ENCODE measurements at places on chromosomes 11 and 22.

DNA sequence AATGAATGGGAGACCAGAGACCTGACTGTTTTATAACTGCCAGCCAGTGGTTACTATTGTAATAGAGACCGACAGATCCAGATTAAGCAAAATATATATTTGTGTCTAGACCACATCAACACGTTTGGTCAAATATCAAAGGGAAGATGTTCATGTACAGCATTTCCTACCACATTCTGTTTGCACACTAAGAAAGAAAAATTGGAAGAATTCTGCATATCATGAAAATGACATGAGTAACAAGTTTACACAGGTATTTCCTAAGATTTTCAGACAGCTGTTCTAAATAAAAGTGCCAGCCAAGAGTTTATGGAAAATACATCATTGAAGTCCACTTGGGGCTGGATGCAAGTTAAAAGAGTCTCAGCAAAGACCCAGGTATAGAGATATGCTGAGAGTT, 145.5 kb upstream of the ANO3 start:
- DNase-seq = no peak

DNA sequence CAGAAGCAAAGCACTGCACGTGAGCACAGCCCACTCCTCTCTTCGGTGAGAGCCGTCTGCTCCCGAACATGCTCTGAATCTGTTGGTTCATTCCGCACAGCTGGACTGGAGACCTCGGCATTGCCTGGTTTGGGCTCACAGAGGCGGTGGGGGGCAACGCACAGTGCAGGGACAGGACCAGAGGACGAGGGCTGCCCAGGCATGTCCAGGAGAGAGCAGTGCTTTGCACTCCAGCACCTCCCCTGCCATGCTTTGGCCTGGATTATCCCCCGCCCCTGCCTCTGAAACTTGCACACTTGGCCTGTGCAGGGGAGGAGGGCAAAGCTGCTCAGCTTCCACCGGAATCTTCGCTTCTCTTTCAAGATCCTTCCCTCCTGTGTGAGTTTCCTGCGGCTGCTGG, 536.5 kb downstream of the BRD1 start:
- DNase-seq = no peak

- DNase-seq = no peak
Measured at GRCh38 chr11:35825386-35825785, 118.5 kb upstream of the LDLRAD3 start.

GRCh38 chr11:115411120-115411519, 93.1 kb downstream of the CADM1 start:
- no peak for DNase-seq

GRCh38 chr22:23419171-23419570, 160.9 kb downstream of the IGLL1 start:
- DNase-seq = no peak

- no peak for DNase-seq
Measured at GRCh38 chr11:40405614-40406013, 1053.8 kb downstream of the LRRC4C start.

DNA sequence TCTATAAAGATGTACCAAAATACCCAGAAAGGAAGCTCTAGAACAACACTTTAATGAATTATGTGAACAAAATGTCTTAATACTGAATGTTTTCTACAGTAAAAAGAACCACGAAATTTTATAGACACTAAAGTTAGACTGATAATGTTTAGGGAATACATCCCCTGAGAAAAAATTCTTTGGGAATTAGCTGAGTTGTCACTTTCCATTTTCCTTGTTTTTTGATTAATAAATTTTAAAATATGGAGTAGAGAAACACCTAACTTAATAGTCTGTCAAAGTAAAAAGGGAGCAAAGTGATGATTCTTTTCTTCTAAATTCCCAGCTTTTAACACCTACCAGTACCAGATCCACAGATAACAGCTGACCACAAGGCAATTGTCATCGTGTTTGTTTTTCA, 23.1 kb upstream of the SCN3B start:
- DNase-seq = no peak

DNA sequence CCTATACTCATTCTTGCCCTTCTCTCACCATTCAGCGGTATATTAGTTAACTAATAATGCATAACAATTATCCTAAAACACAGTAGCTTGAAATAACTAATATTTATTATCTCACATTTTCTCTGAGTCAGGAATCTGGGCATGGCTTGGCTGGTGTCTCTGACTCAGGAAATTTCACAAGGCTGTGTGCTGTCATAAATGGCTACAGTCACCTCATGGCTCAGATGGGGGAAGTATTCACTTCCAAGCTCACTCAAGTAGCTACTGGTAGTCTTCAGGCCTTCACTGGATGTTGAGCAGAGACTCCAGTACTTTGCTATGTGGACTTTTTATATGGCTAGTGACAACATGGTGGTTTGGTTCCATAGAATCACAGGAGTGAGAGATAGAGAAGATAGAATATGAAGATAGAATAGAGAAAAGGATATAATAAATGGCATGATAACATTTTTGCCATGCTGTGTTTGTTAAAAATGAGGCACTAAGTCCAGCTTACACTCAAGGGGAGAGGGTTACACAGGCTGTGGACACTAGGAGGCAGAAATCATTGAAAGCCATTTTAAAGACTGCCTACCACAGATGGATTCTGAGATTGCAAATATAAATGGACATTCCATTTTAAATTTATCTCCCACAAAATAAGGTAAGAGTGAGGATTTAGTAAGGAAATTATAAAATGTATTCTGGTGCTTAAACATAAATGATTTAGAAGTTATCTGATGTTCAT, 997.8 kb upstream of the CHORDC1 start:
- DNase-seq = no peak

- DNase-seq = no peak
Measured at GRCh38 chr11:123531325-123531724, 101.3 kb downstream of the GRAMD1B start.

DNA sequence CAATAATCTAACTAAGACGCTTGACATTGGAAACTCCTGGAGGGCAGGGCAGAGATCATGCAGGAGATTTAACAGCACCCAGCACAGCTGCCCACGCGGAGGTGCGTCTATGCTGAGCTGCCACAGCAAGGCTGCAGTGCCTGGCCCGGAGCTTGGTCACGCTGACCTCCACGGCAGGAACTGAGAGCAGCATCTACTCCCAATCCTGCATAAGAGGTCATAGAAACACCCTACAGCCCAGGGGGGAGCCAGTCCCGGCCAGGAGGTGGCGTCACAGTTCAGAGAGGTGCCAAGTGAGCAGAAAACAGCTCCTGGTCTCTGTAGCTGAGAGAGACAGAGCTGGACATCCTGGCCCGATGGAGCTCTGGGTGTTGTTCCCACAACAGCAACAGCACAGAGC, 121.1 kb upstream of the TMEM45B start:
- DNase-seq = no peak

- no peak for DNase-seq
Measured at GRCh38 chr11:134355656-134356055, 23.9 kb downstream of the GLB1L2 start.

DNA sequence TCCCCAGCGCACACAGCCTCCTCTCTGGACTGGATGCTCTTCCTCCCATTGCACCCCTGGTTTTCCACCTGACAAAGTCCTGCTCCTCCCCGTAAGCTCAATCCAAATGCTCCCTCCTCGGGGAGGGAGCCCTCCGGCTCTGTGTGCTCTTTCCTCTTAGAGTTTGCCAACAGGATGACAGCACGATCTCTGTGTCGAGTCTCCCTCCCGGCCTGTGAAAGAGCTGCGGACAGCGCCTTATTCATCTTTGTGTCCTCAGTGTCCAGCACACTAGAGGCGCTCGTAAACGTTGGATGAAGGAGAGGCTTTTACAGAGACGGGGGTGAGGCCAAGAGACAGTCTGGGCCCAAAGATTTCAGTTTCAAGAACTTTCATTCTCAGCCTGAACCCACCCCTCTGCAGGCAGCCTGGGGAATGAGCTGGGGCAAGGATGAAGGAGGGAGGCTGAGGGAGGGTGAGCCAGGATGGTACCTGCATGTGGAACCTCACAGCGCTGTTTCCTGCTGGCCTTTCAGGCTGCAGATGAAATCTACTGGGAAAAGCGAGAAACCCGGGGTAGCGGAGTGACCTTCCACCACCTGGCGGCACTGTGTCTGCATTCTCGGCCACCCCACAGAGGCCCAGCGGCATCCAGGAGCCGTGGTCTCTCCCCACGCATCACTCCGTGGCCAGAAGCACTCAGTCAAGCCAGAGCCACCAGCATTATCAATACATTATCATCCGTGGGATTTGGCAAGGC, 8.5 kb upstream of the TMPRSS4 start:
- no peak for DNase-seq

- no peak for DNase-seq
Measured at GRCh38 chr11:115525531-115526006, 21.4 kb upstream of the CADM1 start.

GRCh38 chr11:45934580-45935318, 12.3 kb downstream of the LARGE2 start:
- DNase-seq = no peak

- no peak for DNase-seq
Measured at GRCh38 chr11:908273-908672, 2.3 kb downstream of the CHID1 start.

- no peak for DNase-seq
Measured at GRCh38 chr11:75508051-75508561, 17.6 kb downstream of the GDPD5 start.

DNA sequence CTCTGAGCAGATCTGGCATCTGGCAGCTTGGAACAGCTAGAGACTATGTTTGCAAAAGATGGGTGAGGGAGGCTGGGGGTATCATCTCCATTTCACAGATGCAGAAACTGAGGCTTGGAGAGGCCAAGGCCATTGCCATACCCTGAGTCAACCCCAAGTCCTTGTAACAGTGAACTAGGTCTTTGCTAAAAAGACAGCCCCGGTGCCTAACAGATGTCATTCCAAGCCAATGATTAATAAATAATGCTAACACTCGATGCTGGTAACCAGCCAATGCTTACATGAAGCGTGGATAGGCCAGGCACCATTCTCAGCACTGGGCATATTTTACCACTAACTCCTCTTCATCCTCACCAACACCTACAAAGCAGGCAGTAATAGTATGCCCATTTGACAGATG, 164.0 kb downstream of the MN1 start:
- DNase-seq = no peak

GRCh38 chr22:47043835-47044721, 281.6 kb downstream of the TBC1D22A start:
- no peak for DNase-seq

DNA sequence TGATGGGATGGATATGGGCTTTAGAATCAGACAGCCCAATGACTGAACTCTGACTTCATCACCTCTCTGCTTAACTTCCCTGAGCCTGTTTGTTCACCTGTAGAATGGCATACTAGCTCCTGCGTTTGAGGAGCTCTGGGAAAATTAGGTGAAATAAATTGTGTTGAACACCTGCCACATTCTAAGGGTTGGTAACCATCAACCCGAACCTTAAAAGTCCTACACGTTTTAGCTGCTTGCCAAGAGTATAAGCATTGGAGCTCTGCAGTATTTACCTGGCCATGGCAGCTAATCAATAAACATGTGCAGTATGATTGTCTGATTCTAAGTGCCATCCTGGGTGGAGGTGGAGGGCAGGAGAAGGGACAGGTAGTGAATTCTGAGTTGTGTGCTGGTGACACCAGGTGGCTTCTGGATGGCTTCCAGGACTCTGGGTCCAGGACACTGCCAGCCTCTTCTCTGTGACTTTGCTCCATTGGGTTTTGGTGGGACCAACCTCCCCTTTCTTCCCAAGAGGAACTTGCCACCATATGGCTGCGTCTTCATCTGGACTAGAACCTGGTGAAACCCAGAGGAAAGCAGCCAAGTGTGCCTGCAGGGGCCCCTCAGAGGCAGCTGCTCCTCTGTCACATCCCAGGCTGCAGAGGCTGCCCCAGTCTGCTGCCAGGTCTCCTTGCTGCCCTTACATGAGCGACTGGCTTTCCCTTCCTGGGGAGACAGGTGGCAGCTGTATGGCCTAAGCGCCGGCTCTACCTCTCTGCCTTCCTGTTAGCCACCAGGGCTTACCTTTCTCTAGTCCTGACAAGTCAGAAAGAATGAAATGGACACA, 85.6 kb downstream of the CACNG2 start:
- DNase-seq = no peak

DNA sequence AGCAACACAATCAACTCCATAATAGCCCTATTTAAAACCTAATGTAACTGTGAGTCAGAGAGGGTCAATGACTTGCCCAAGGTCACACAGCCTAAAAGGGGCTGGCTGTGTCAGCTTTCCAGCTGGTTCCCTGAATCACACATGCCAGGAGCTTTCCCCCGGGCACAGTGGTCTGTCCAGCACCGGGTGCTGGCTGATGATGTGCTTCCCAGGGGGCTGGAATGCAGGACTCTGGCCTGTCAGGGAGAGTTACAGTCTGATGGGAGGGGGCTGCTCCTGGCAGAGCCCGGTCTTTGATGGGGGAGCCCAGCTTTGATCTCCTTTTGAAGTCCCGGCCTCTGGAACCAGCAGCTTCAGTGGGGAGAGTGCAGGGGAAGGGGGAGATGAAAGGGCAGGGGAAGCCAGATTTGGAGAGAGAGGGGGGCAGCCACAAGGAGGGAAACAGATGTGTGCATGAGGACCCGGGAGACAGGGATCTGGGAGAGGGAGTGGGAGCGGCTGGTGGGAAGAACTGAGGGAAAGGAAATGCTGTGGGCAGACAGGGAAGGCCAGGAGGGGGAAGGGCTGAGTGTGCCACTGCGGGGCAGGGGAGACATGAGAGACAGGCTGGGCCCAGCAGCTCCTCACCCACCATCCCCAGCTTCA, 102.7 kb downstream of the NECTIN1 start:
- DNase-seq = no peak

DNA sequence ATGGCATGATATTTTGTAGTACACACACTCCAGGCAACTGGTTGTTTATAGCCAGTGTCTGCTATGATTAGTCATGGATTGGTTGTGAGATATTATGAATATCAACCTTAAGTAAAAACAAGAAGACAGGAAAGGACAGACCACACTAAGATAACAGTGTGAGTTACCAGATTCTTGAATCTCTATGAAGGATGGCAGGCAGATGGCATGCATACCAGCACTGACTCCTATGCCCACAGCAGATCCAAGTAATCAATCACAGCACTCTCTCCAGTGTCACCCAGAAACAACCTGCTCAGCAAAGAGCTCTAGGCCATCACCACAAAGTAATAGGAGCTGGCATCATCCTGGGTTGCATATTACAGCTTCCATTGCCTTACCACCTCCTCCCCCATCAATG, 116.6 kb downstream of the GALNT18 start:
- DNase-seq = no peak

GRCh38 chr22:28989484-28989883, 72.1 kb downstream of the C22orf31 start:
- DNase-seq = no peak

GRCh38 chr11:64249563-64250414, 1.5 kb upstream of the PLCB3 start:
- DNase-seq = no peak

DNA sequence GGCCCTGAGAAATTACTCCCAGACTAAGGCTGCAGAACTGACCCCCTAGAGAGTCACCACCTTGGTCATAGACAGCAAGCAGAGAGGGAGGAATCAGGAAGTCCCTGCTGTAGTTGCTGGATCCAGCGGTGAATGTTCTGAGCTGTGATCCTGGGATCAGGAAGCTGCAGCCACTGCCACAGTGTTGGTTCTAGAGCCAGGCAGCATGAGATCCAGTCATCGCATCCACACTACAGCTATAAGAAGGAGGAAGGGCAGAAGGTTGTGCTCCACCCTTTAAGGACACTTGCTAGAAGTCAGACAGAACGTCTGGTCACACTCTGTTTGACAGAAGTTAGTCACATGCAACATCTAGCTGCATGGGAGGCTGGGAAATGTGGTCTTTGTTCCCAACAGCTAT, 104.7 kb upstream of the OR4B1 start:
- DNase-seq = no peak

- DNase-seq = no peak
Measured at GRCh38 chr22:24157822-24158135, 23.5 kb upstream of the SUSD2 start.

GRCh38 chr11:82907371-82907770, 5.8 kb downstream of the DDIAS start:
- DNase-seq = no peak
